Pancreas (tissue), 10 donors: ENCODE measurements at places on chromosomes 3 and 15. TPM values are rescaled to one million over a fixed set of nuclear protein-coding genes. Genes with fewer than 3 reads are reported as not detected.
A peak's percentile ranks its signal among the peaks of the same experiment; 100 is the strongest.

MLF1 gene
- total RNA-seq, result 3.8 TPM

TMEM40 gene
- total RNA-seq, result not detected

AHSG gene
- total RNA-seq, result 1.8 TPM

CD200R1 gene
- total RNA-seq, result 0.19 TPM

- no peaks in the 10 kb centered on the region for H3K4me1 ChIP-seq
- no peaks in the 10 kb centered on the region for H3K36me3 ChIP-seq
- DNase-seq, result no peak
Measured at GRCh38 chr15:53611145-53611920, 148.1 kb downstream of the WDR72 start.

- no peak overlapping the region for H3K4me3 ChIP-seq
- peaks cover 10% of the 10 kb centered on the region for H3K4me1 ChIP-seq
- peak overlapping the region; percentile 71 for H3K27ac ChIP-seq
- peak; percentile 83 for DNase-seq
- no peaks in the 10 kb centered on the region for H3K27me3 ChIP-seq
Measured at GRCh38 chr3:74643636-74644035, 29.2 kb upstream of the CNTN3 start.

- no peak overlapping the region for H3K4me3 ChIP-seq
- no peak overlapping the region for H3K27ac ChIP-seq
- no peaks in the 10 kb centered on the region for H3K4me1 ChIP-seq
- H3K36me3 ChIP-seq, result peaks cover 3% of the 10 kb centered on the region
Measured at GRCh38 chr3:48966876-48967361, 23.1 kb upstream of the P4HTM start.

DNA sequence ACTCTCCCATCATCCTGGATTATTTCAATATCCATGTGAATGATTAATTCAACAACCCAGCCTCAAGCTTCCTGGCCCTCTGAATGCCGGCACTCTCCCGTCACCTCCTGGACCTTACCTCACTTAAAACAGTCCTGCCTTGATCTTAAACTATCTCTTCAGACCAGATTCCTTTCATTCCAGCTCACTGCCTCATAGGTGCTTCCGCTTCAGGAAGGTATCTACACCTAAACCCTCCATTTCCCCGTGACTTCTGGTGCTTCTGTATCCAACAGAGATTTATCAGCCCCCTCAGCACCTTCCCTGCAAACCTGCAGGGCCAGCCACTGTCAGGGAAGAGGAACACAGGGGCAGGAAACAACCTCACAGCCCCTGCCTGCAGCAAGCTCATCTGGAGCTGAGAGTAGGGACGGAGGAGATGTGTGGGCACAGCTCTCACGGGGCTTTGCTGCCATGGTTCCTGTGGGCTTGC is 98.9 kb upstream of the TJP1 start:
- H3K27me3 ChIP-seq, result no peaks in the 10 kb centered on the region
- H3K27ac ChIP-seq, result peak overlapping the region; percentile 28
- DNase-seq, result no peak
- H3K4me1 ChIP-seq, result no peaks in the 10 kb centered on the region
- no peaks in the 10 kb centered on the region for H3K36me3 ChIP-seq
- H3K4me3 ChIP-seq, result no peak overlapping the region

GRCh38 chr15:43143203-43143941 is 10.0 kb downstream of the TMEM62 start:
- H3K36me3 ChIP-seq, result peaks cover 10% of the 10 kb centered on the region
- H3K4me1 ChIP-seq, result no peaks in the 10 kb centered on the region
- no peak overlapping the region for H3K27ac ChIP-seq
- H3K27me3 ChIP-seq, result no peaks in the 10 kb centered on the region
- no peak for DNase-seq

DNA sequence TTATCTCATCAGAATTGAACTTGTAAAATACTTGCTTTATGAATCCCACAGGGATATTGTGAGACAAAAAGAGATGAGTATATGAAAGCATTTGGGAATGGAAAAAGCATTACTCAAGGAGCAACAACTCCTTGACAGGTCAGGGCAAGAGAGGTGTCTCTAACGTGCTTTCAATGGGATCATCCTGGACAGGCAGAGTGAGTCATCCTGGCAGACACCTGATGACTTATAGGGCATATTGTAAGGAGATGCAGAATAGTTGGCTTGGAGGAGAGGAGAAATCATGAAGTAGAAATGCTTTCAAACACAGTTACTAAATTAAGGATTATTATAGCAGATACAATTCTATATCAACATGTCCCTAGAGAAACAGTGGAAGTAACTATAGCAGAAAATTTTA is 71.9 kb upstream of the THSD4 start:
- no peak overlapping the region for H3K4me3 ChIP-seq
- no peaks in the 10 kb centered on the region for H3K36me3 ChIP-seq
- H3K27ac ChIP-seq, result no peak overlapping the region
- H3K4me1 ChIP-seq, result no peaks in the 10 kb centered on the region
- no peak for DNase-seq

- no peaks in the 10 kb centered on the region for H3K27me3 ChIP-seq
- no peaks in the 10 kb centered on the region for H3K36me3 ChIP-seq
- no peak overlapping the region for H3K27ac ChIP-seq
- H3K4me1 ChIP-seq, result no peaks in the 10 kb centered on the region
Measured at GRCh38 chr3:65662095-65662494, 376.6 kb downstream of the MAGI1 start.

DNA sequence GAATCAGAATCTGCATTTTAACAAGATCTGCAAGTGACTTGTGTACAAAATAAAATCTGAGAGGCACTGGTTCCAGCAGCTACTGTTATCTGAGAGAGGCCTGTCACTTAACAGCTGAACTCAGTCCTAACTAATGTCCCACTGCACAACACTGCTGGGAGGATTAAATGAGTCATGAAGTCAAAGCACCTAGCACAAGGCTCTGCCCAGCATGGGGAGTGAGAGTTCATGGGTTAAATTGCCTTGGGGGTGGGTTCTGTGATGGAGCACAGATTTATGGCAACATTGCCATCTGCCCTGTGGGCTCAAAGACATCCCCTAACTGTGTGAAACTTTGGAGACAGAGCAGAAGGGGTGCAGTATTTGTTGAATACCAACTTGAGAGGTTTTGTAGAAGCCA is 250.9 kb downstream of the PLCL2 start:
- no peak for DNase-seq
- no peak overlapping the region for H3K4me3 ChIP-seq
- no peak overlapping the region for H3K27ac ChIP-seq
- no peaks in the 10 kb centered on the region for H3K27me3 ChIP-seq
- no peaks in the 10 kb centered on the region for H3K4me1 ChIP-seq

DNA sequence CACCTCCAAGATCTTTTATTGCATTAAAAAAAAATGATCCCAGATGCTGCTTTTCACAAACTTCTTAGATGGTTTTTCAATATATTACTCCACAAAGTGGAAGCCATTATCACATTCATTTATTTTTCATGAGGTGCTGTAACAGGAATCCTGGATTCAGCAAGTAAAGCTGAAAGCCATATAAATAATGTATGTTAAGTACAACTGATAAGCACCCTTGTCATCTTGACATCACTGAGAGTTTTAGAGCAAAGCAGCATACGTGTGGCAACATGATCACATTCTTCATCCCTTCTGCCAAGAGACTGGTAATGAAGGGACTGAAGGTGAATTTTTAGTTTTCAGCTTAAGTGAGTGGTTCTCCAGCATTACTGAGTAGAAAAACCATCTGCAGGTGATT is 44.9 kb upstream of the LRRFIP2 start:
- H3K36me3 ChIP-seq, result no peaks in the 10 kb centered on the region
- no peak overlapping the region for H3K27ac ChIP-seq
- no peaks in the 10 kb centered on the region for H3K27me3 ChIP-seq
- DNase-seq, result no peak

DNA sequence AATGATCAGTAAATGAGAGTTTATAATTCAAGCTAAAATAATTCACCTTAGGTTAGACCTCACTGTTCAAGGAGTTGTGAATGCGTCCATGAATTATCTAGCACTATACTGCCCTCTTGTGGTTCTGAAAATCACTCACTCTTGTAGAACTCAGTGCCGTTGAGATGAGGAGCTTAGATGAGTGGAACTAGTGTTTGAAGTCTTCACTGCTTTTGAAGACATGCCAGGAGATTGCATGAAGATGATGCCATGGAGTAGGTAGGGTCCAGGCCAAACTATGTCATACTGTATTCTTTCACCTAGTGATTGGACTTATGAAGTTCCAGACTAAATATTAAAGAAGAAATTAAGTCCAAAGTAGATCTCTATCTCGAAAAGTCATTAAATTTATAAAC is 28.8 kb downstream of the LYSMD4 start:
- peaks cover 5% of the 10 kb centered on the region for H3K4me1 ChIP-seq
- peak overlapping the region; percentile 11 for H3K4me3 ChIP-seq
- H3K27ac ChIP-seq, result peak overlapping the region; percentile 82
- no peaks in the 10 kb centered on the region for H3K36me3 ChIP-seq

DNA sequence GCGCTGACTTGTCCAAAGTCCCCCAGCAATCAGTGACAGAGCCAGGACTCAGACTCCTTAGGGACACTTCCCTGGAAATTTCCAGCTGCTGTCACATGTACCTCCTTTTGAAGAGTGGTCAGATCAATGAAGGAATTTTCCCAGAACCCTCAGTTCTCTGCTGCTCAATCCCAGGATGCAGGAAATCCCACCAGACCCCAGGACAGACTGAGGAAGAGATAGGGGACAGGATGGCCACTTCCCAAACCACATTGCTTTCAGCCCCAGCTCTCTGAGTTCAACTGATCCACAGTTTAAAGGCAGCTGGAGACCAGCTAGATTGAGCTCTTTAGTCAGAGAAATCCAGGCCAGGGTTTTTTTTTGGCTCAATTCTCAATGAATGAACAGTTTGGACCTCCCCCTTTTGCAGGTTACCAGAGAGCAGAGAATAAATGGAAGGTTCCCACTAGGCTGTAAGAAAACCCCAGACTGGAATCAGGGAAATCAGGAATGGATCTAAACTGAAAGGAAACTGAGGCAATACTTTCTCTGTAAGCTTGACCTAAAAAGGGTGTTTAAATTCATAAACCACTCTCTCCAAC is 1.5 kb downstream of the CYP1A1 start:
- H3K4me3 ChIP-seq, result no peak overlapping the region
- H3K27me3 ChIP-seq, result no peaks in the 10 kb centered on the region
- no peaks in the 10 kb centered on the region for H3K36me3 ChIP-seq

DNA sequence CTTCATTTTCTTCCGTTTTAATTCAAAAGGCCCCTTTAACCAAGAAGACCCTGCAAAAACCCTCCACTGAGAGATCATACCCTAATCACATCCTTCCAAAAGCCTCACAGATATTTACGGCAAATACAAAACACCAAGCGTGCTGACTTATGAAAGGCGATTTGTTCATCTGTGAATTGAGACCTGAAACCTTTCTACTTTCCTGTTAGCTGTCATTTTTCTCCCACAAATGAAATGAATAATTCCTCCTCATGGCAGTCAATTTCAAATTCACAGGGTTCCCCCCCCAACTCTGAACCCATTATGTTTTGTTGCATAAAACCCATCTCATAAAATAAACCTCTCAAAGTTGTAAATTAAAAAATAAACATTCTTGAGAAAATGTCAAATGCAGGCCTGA is 149.6 kb downstream of the PDZRN3 start:
- H3K36me3 ChIP-seq, result no peaks in the 10 kb centered on the region
- no peak overlapping the region for H3K4me3 ChIP-seq
- DNase-seq, result no peak
- peak overlapping the region; percentile 10 for H3K27ac ChIP-seq

- peaks cover 14% of the 10 kb centered on the region for H3K36me3 ChIP-seq
- H3K4me1 ChIP-seq, result peaks cover 10% of the 10 kb centered on the region
- H3K27me3 ChIP-seq, result no peaks in the 10 kb centered on the region
- H3K27ac ChIP-seq, result no peak overlapping the region
Measured at GRCh38 chr3:48268936-48269561, 28.1 kb downstream of the ZNF589 start.

DNA sequence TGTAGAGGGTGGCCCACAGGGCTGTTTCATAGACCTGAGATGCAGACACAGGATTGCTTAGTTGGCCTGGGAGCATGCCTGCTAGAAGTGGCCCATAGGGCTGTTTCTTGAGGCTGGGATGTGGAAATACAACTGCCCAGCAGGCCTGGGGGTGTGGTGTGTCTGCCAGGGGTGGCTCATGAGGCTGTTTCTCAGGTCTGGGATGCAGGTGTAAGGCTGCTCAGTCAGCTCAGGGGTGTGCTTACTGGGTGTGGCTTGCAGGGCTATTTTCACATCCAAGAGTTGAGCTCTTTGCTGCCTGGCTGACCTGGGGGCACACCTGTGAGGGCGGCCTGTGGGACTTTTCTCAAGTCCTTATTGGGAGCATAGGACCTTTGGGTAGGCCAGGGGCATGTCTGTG is 131.3 kb downstream of the DOCK3 start:
- H3K4me3 ChIP-seq, result no peak overlapping the region
- no peaks in the 10 kb centered on the region for H3K27me3 ChIP-seq
- no peak for DNase-seq

DNA sequence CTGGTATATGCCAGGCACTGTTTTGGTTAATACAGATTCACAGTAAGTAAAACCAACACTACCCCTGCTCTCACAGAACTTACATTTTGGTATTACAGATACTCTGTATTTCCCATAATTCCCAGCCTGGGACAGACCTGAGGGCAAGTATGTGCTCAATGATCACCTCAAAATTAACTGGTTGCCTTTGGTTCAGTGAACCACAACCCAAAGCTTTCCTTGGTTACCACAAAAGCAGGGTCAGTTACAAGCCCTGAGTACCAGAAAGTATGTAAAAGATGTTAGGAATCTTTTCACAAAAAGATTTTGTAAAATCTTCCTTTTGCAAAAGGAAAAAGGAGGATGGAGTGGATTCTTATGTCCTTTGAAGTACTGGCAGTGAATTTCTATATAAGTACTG is 72.2 kb upstream of the GUCA1C start:
- no peak overlapping the region for H3K27ac ChIP-seq
- H3K4me1 ChIP-seq, result no peaks in the 10 kb centered on the region
- DNase-seq, result no peak
- no peaks in the 10 kb centered on the region for H3K36me3 ChIP-seq

DNA sequence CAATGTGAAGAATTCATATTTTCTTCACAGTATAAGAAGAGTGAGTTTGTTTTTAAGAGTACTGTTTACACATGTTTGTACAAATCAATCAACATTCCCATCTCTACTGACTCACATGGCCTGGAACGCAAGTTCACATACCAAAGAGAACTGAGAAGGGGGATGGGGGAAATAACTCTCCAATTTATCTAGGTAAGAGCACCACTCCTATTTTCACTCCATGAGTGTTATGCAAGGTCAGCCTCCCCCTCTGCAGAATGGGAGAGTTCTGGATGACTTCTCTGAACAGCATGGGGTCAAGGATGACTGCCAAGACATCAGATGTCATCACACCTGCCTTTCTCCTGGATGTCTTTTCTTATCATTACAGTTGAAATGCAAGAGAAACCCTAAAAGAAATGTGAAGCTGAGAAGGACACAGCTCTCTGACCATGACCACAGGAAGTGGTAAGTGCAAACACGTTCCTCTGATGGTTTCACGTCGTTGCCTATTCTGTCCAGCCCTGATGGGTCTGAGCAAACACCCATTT is 95.2 kb downstream of the SEMA6D start:
- H3K36me3 ChIP-seq, result no peaks in the 10 kb centered on the region
- no peaks in the 10 kb centered on the region for H3K27me3 ChIP-seq
- H3K4me1 ChIP-seq, result peaks cover 23% of the 10 kb centered on the region
- DNase-seq, result no peak
- no peak overlapping the region for H3K4me3 ChIP-seq
